Left lung (tissue), 14 donors: ENCODE measurements at places on chromosomes 4 and X. TPM values are rescaled to one million over a fixed set of nuclear protein-coding genes. Genes with fewer than 3 reads are reported as not detected.

Gene CTAG2
- polyA plus RNA-seq, result not detected

Gene NUP62CL
- polyA plus RNA-seq, result 4.6 TPM

Gene CXCL3
- polyA plus RNA-seq, result 0.85 TPM

Gene DDX53
- polyA plus RNA-seq, result not detected

Gene ZNF157
- polyA plus RNA-seq, result 1.2 TPM
